Activated B cell treated with CpG ODN at 0.5 μM for 24 hours (primary cell): ENCODE measurements at places on chromosomes 3 and 15. TPM values are rescaled to one million over a fixed set of nuclear protein-coding genes. Genes with fewer than 3 reads are reported as not detected.

The LMCD1 gene
- 5.4 and 6.0 TPM in 2 replicates for total RNA-seq

The CSPG5 gene
- total RNA-seq = 0.09 and 0.20 TPM in 2 replicates

- no peak for DNase-seq
Observed at GRCh38 chr3:3778641-3779270, 20.5 kb upstream of the LRRN1 start.

- DNase-seq = no peak
Observed at GRCh38 chr15:59687836-59688235, 1.3 kb downstream of the BNIP2 start.

GRCh38 chr3:39267631-39268548, 11.9 kb downstream of the CX3CR1 start:
- no peak for DNase-seq

The HHLA2 gene
- 1.00 and 1.1 TPM in 2 replicates for total RNA-seq

- no peak for DNase-seq
Observed at GRCh38 chr15:89593018-89593417, 17.7 kb downstream of the TICRR start.

- DNase-seq = no peak
Observed at GRCh38 chr3:50450209-50450921, 53.1 kb downstream of the CACNA2D2 start.

DNA sequence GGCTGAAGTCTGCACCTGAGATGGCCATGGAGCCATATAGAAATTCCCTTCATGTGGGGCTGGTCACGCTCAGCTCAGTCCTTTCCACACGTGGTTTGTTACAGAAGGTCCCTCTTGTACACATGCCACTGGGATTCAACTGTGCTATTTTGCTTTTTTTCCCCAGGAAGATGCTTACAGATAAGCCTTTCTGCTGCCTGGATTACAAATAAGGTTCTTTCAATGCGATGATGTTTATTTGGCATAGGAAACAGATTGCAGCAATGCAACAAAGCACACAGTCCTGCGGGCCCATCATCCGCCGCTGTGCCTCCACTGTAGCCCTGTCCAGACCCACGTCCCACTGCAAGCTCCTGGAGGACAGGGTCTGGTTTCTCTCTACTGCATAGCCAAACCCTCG, 124.8 kb downstream of the XXYLT1 start:
- DNase-seq = no peak

The DLL4 gene
- 0.05 TPM in 1 of 2 replicates, not detected in the other for total RNA-seq

DNA sequence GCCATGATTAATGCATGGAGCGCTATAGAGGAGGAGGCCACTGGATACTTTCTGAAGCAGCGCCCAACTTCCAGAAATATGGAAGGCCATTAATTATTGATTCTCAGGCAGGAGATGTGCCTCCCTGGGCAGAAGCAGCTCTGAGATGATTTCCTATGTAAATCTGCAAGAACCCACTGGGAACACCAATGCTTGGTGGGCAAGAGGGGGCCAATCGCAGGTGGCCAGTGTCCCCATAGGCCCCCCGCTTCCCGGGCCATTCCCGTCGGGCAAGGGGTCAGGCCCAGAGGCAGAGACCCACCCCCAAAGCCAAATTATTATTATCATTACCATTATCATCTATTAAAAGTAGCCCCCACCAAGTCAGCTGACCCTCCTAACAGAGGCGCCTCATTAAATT, 288.0 kb upstream of the TLE3 start:
- no peak for DNase-seq

The CERS3 gene
- total RNA-seq = 0.13 and 0.49 TPM in 2 replicates

The PEX5L gene
- total RNA-seq = not detected in 2 replicates

- DNase-seq = no peak
Observed at GRCh38 chr3:122030381-122031122, 8.5 kb upstream of the ILDR1 start.

DNA sequence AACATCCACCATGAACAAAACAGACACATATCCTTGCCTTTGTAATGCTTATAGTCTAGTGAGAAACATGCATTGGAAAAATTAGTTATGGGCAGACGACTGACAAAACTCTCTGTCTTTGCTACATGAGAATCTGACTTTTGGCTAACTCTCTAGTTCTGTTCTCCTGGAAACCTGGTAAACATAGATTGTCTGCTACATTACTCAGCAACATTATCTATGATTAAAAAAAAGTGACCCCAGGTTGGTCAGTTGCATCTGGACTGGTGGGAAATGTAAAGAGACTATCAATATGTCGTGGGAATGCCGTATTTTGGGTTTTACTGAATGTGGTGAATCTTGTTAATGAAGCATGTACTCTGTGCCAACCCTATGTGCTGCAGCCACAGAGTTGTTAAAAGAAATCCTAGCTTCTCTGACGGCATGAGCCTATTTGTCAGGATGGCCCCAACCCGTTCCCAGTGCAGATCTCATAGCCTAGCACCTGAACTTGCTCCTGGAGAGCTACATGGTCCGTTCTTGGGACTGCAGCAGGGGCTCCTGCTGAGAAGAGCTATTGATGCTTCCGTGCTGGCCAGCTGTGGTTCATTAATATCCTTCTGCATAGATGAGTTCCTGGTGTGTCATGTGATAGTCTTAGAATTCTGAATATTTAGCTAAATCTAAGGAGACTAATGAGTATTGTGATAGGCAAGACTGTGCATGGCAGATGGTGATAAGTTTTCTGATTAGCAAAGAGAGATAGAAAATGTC, 311.7 kb upstream of the ZNF717 start:
- no peak for DNase-seq

DNA sequence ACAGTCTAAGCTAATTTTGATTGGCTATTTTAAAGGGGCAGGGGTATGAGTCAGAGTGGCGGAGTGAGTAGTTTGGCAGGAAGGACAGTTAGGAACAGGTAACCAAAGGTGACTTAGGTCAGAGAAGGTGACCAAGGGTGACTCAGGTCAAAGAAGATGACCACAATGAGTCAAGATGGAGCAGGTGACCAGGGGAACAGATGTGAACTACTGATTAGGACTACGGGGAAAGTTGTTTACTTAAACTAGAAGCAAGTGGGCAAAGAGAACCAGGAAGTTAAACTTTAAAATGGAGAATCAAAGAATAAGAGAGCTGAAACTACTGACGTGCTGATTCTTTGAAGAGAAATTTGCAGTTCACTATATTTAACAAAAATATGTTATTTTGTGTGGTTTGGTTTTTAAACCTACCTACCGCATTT, 14.1 kb upstream of the CA12 start:
- DNase-seq = no peak

The HRG gene
- not detected in 2 replicates for total RNA-seq

GRCh38 chr3:177250151-177250550, 52.9 kb upstream of the TBL1XR1 start:
- no peak for DNase-seq

- no peak for DNase-seq
Observed at GRCh38 chr3:123424321-123424998, 24.4 kb downstream of the ADCY5 start.

DNA sequence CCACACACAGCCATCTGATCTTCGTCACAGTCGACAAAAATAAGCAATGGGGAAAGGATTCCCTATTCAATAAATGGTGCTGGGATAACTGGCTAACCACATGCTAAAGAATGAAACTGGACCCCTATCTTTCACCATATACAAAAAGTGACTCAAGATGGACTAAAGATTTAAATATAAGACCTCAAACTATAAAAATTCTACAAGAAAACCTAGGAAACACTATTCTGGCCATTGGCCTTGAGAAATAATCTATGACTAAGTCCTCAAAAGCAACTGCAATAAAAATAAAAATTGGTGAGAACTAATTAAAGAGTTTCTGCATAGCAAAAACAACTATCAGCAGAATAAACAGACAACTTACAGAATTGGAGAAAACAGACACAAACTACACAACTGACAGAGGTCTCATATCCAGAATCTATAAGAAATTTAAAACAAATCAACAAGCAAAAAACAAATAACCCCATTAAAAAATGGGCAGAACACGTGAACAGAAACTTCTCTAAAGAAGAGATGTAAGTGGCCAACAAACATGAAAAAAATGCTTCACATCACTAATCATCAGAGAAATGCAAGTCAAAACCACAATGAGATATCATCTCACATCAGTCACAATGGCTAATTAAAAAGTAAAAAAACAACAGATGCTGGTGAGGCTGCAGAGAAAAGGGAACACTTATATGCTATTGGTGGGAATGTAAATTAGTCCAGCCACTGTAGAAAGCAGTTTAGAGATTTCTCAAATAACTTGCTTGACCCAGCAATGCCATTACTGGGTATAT, 104.0 kb downstream of the NR1I2 start:
- DNase-seq = no peak

GRCh38 chr3:81799403-81799802, 38.0 kb upstream of the GBE1 start:
- no peak for DNase-seq

DNA sequence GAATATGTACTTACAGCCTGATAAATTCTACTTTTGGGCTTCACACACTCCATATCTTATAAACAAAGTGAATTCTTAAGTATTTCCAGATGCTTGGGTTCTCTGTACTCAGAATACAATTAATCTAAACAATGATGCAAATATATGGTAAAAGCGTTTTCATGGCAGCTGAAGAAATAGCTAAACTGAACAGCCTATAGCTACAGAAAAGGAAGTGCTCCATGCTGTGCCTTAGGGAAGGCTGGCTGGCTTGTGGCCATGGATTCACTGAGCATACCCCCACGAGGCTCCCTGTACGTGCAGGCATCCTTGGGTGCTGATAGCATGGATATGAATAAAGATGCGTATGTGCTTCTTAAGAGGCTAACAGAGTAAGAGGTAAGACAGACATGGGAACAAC, 264.0 kb downstream of the KLF13 start:
- DNase-seq = no peak

DNA sequence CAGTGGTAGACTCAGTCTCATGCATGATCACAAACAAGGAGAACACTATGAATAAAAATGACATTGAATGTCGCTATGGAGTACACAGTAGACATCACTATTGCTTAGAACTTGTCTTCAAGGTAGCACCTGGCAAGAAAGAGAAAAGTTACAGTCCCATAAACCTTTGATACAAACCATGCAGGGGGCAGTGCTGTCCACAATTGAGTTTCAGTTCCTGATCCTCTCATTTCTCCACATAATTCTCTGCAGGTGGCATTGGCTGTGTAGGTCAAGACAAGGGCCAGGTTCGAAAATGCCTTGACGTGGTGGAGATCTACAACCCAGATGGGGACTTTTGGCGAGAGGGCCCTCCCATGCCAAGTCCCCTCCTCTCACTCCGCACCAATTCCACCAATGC, 47.9 kb downstream of the KBTBD12 start:
- no peak for DNase-seq

GRCh38 chr3:120148187-120148949, 54.1 kb upstream of the GSK3B start:
- DNase-seq = no peak

The BFSP2 gene
- total RNA-seq = 0.34 and 1.3 TPM in 2 replicates

- no peak for DNase-seq
Observed at GRCh38 chr3:197362081-197362480, 63.7 kb upstream of the DLG1 start.

The FBXO40 gene
- not detected in 2 replicates for total RNA-seq

DNA sequence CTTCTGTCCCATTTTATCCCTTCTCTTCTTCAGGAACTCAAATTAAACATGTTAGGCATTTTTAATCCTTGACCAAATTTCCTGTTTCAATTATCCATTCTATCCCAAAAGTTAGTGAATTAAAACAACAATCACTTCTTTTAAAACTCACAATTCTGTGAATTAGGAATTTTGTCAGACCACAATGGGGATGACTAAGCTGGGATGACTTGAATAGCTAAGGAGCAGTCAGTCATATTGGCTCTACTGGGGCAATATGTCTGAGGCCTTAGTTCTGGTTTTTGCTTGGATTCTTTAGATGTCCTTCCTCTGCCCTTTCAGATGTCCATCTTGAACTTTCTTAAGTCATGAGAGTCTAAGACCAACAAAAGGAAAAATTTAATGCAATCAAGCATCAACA, 178.2 kb upstream of the TGFBR2 start:
- no peak for DNase-seq

The TNNC1 gene
- total RNA-seq = 0.32 TPM in 1 of 2 replicates, not detected in the other

DNA sequence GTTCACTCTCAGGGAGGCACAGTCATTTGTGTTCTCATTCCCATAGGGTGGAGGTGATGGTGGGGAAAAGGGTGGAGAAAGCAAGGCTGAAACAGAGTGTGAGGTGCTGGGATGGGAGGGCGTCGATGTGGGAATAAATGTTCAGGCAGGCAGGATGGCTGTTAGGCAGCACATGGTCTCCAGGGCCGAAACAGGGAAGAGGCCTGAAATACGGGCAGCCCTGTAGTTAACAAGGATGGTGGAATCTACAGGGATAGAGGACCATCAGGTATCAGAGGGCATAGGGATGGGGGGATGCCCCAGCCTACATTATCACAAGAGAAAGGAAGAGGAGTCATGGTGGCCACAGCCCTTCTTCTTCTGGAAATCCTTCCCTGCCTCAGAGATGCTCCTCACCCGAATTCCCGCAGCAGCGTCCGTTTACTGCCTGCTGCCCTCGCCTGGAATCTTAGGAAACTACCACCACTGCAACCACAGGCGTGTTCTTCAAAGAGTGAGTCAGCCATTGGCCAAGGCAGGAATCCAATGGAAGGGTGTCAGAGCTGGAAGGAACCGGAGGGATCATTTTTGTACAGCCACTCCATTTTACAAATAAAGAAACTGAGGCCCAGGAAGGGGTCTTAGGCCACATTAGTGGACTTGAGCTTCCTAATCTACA, 49.7 kb upstream of the POMGNT2 start:
- DNase-seq = no peak

DNA sequence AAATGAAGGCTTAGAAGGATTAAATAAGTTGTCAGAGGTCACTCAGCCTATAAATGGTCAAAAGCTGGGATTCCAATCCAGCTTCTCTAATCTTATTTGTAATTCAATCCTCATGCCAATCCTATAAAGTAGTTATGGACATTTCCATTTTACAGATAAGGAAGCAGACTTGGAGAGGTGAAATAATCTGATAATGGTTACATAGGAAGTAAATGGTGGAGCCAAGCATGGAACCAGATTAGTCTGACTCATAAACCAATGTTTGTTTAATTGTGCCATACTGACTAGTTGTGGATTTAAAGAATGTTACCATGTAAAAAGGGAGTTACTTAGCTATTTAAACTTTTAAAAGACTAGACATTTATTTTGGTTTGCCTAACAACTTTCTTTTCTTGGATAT, 59.7 kb downstream of the KCNAB1 start:
- DNase-seq = no peak
